Effector memory CD4-positive, alpha-beta T cell (primary cell): ENCODE measurements at places on chromosomes 5 and 9.

DNA sequence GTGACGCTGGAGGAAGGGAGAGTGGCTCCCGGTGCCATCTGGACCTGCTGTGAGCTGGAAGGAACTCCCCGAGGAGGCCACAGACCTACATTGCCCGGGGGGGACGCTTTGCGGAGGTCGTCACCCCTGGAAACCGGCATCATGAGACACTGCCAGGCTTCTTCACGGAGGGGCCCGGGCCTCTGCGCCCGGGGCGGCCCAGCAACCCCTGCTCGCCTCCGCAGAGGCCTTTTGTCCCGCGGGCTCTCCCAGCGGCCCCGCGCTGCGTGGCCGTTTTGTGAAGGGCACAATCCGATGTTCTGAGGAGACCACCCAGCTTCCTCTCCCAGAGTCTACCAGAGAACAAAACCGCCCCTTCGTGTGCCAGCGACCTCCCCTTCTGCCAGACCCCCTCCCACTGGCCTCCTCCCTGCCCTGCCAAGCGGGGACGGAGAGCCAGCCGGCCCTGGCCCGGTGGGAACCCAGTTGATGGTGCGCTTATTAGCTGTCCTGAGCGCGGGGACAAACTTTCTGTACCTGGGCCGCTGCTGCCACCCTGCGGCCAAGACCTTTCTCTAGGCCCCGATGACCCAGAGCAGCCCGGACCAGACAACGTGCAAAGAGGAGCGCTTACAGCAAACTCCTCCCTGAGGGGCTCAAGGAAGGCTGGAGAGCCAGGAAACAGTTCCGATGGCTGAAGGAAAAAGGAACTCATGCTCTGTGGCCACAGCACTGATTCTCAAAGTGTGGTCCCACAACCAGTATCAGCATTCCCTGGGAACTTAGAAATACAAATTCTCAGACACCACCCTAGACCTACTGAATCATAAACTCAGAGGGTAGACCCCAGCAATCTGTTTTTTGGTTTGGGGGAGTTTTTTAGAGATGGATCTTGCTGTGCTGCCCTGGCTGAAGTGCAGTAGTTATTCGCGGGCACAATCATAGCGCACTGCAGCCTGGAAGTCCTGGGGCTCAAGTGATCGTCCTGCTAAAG, 86.7 kb downstream of the SLC1A3 start:
- no peak for DNase-seq

DNA sequence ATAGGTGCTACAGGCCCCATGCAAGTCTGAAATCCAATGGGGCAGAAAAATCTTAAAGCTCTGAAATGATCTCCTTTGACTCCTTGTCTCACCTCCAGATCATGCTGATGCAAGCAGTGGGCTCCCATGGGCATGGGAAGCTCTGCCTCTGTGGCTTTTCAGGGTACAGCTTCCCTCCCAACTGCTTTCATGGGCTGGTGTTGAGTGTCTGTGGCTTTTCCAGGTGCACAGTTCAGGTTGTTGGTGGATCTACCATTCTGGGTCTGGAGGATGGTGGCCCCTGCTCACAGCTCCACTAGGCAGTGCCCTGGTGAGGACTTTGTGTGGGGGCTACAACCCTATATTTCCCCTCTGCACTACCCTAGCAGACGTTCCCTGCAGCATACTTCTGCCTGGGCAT, 103.5 kb downstream of the STARD4 start:
- DNase-seq, result no peak

DNA sequence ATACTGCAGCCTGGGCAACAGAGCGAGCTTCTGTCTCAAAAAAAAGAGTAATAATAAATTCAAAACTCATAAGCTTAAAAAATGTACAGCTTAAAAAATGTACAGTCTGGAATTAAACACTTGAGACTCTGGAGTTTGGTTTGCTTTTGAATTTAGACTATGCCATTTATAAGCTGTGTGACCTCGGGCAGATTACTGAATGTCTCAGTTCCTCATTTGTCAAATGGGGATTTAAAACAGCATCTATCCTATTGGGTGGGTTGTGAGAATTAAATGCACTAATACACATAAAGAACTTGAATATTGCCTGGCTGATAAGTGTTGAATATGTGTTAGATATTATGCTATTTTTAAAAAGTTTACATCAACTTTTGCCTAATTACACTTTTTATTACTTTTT, 98.4 kb downstream of the SCAMP1 start:
- no peak for DNase-seq

- no peak for DNase-seq
Measured at GRCh38 chr5:111574311-111574710, 62.0 kb upstream of the STARD4 start.

DNA sequence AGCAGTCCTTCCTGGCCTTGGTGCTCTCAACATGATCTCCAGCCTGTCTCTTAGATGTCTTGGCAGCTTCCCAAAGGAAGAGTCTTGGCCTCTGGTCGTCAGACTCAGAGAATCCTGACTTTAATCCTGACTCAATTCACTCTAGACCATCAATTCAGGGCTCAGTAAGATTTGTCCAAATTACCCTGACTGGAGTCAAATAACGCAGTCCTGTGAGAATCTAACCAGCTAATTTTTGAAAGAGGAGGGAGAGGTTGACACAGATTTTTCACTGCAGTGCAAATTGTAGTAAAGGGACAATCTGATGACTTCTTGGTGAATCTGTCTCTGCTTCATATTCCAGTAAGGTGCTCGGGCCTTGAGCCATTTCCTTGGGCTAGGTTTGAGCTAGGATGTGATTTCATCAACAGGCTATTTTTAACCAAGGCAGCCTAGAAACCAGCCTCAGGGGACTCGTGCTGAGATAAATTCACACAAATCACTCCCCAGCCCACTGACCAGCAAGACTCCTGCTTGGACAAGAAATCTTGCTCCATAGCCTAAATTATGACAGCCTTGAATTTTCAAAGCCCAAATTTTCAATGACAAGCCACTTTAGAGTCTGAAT, 257.4 kb downstream of the ENC1 start:
- DNase-seq, result no peak

GRCh38 chr9:700365-701282, 140.9 kb upstream of the DMRT1 start:
- no peak for DNase-seq

DNA sequence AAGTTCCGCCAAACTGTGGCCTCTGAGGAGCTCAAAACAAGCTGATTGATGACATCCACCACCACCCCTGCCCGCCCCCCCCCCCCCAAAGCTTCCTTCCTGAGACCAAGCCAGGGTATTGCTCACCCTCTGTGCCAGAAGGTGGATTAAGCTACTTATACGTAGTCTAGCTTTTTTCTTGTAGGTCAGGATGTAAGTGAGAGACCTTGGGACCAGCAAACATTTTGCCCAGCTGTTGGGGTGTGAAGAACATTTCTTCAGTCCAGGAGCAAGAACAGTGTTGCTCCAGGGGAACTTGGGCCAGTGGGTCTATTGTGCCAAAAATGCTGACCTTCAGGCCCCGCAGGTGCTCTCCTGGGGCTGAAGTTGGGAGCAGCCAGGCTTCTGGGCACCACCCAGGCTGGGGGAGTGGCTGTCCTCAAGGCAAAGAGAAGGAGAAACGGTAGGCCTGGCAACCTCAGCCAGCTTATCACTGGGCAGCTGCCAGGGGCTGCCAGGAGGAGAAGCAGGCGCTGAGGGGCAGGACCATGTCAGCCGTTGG, 18.0 kb downstream of the NEURL1B start:
- DNase-seq, result no peak

GRCh38 chr5:31768046-31768445, 129.1 kb downstream of the PDZD2 start:
- no peak for DNase-seq

DNA sequence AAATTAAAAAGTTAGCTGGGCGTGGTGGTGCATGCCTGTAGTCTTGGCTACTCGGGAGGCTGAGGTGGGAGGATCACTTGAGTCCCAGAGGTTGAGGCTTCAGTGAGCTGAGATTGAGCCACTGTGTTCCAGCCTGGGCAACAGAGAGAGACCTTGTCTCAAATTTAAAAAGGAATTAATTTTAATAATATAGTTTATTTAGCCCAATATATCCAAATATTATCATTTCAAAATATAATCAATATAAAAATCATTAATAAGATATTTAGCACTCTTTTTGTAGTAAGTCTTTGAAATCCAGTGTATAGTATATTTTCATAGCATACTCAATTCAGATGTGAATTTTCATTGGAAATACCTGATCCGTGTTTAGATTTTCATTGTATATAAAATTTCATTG, 43.2 kb upstream of the ORM1 start:
- DNase-seq, result no peak

DNA sequence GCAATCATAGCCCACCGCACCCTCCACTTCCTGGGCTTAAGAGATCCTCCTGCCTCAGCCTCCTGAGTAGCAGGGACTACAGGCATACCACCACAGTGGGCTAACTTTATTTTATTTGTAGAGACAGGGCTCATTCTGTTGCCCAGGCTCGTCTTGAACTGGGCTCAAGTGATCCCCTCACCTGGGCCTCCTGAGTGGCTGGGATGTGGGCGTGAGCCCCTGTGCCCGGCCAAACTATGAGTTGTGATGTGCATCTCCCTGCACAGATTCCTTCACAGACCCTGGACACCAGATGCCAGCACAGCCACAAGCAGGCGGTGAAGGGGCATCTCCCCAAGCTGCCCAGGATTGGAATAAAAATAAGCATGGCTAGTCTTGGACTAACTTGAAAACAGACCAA, 244.9 kb upstream of the IRX1 start:
- no peak for DNase-seq

DNA sequence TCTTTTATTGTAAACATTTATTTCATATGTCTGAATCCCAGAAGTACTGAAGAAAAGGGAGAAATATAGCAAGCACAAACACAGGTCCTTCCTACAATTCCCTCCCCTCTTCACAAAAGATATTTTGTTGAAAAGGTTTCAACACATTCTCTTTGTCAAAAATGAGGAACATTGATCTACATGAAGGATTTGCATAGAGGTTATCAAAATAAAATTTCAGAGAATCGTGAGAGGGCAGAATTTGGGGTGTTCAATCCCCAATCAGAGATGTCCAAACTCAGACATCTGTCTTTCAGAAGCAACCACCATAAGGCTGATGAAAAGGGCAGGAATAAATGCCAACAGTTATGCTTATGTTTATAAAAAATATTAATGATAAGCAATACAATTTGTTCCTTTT, 69.2 kb downstream of the MARCHF3 start:
- DNase-seq, result no peak

DNA sequence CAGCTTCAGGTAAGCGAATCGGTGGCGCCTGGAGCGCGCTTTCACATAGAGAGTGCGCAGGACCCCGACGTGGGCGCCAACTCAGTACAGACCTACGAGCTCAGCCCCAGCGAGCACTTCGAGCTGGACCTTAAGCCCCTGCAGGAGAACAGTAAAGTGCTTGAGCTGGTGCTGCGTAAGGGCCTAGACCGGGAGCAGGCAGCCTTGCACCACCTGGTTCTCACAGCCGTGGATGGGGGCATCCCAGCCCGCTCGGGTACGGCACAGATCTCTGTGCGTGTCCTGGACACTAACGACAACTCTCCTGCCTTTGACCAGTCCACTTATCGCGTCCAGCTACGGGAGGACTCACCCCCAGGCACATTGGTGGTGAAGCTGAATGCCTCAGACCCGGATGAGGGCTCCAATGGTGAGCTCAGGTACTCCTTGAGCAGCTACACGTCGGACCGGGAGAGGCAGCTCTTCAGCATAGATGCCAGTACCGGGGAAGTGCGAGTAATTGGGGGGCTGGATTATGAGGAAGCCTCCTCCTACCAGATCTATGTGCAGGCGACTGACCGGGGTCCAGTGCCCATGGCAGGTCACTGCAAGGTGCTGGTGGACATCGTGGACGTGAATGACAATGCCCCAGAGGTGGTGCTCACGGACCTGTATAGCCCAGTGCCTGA, 1.1 kb downstream of the PCDHAC2 start:
- no peak for DNase-seq

DNA sequence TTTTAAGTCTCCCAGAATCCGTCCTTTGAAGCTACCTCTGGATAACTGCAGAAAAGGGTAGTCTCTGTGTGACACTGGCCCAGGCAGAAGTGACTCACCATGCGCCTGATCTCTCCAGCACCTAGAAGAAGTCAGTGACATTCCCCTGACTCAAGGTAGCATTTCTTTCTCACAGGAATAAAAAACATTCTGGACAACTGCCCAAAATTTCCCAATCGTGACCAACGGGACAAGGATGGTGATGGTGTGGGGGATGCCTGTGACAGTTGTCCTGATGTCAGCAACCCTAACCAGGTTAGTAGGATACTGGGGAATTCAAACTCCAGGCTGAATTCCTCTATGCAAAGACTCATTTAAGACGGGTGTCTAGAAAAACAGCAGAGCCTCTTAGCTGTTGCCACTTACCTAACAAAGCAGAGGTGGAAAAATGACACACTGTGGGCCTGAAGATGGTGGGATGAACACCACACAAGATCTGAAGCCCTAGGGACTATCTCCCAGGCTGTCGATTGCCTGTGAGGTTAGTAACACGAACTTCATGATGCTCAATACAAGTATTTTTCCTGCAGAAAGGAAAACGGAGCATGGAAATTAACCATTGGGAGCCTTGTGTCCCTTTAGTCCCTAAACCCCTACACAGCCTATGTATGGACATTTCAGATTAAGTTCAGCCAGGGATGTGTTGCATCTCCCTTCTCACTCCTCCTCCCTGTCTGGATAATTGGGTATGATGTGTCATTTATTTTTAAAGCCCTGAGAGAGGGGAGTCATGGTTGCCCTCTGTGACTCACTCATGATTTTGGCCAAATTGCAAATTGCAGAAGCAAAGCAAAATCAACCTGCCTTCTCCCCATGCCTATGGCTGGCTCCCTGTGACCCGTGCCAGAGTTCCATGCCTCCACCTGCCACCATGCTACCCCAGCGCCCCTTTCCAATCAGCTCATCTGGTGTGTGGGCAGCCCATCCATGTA, 37.2 kb downstream of the THBS4 start:
- no peak for DNase-seq

DNA sequence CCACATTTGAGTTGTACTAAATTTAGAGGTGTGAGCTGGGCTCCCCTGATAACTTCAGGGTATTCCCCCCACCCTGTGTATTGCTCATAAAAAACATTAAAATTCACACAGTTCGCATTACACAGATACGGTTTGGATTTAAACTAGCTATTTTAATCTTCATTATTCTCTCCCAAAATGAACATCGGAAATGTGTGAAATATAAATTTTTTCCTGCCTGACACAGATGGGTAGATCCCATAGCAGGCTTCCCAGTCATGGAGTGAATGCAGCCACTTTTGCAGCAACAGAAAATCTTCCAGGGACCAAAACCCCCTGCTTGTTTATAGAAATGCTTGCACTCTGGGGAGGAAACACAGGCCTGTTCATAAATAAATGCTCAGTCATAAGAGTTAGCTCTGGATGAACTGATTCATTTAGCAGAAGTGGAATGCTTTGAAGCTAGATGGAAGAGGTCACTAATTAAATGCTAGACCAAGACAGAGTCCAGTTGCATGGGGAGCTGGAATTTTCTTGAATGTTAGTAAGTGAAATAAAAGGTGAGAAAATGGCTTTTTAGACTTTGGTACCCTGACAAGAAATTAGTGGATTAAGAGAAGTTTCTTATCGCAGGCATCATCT, 115.6 kb downstream of the PDE8B start:
- no peak for DNase-seq

- DNase-seq, result no peak
Measured at GRCh38 chr9:135592625-135593024, 31.1 kb downstream of the PAEP start.

- DNase-seq, result no peak
Measured at GRCh38 chr9:3331801-3332200, 194.0 kb downstream of the RFX3 start.
